ENCODE measurements at places on chromosomes 5 and 9.

- DNase-seq = no peak
These were observed 59.2 kb downstream of the SMC5 start for GRCh38 chr9:70318002-70318401.

GRCh38 chr9:132670457-132671391 lies at the start of gene GTF3C4:
GTF3C4 (plus strand) TSS chr9:132670464; CDS start chr9:132670599, 135 bp downstream.
- DNase-seq = peak; percentile 10

DNA sequence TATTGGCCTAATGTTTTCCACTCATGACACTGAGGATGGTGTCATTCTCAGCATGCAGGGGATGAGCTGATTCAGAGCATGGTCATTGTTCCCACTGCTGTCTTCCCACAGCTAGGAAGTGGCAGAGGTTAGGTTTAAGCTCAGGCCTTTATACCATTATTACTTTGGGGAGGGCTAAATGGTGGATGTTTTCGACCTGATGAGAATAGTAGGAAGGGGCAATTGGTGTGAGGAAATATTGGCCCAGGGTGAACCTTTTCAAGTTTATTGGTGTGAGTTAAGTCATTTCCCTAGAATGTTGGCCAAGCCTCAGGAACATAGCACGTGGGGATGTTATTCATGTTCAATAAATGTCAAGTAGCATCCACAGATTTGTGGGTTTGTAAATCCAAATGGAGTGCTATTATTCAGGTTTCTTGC lies 59.6 kb downstream of the ARHGAP26 start:
- no peak for DNase-seq

DNA sequence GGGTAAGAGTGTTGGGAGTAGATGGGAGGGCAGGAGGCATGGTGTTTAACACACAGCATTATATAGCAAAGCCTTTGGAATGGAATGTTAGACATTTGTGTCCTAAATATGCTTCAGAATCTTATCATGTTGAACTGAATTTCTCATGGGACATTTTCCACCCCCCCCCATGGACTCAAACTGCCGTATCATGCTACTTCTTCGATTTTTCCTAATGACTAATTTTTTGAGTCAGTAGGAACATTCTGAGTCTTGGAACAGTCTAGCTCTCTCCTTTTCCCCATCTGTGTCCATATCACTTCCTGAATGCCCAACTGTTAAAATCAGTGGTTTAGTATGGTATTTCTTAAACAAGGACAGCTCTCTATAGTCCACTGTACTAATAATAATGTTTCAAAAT lies 380.6 kb downstream of the TLE4 start:
- DNase-seq = no peak

GRCh38 chr5:62814991-62815390 lies 236.4 kb downstream of the LRRC70 start:
- no peak for DNase-seq

DNA sequence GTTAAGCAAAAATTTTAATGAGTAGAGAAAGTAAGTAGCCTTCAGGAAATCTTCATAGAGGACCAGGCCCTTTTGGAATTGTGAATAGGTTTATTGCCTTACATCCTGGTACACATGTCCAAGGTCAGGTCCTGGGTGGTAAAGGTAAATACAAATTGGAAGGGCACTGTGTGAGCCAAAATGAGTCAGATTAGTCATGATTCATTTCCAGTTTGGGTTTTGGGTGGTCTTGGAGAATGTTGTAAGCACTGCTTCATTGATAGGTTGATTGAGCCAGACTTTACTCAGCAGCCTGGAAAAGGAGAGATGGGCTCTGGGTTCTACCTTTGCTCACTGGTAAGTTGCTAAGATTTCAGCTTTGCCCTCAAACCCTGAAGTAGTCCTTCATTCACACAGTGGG lies 82.5 kb upstream of the ZNF169 start:
- DNase-seq = no peak

DNA sequence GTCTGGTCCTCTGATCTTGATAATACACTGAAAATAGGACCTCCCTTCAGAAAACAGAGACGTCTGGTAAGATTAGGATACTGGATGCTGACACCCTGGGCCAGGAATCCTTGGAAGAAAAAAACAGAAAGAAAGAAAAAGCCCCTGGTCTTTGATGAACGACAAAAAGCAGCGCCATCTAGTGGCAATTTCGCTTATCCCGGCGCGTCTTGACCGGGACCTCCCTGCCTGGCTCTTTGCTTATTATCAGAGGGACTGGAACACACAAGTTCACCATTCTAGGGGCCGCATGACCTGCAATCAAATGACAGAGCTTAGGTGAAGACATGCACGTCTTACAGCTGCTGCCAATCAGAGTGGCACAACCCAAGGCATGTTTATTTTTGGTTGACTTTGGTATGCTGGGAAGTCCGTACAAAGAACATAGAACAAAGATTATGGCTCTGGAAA lies 114.9 kb upstream of the NFIB start:
- peak; percentile 69 for DNase-seq

DNA sequence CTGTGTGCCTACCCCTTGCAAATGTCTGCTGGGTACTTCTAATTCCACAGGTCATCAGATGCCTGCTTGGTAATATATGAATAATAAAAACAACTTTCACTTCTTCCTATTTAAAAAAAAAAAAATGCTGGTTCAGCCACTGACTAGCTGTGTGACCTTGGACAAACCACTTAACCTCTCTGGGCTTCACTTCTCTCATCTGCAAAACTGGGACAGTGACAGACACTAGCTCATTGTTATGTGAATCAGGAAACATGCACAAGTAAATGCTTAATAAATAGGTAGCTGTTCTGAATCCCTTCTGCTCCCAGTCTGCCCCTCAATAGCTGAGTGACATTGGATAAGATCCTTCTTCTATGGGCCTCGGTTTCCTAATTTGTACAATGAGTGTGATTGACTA lies 62.6 kb upstream of the HAND1 start:
- no peak for DNase-seq

- DNase-seq = no peak
These were observed 264.7 kb upstream of the CCNG1 start for GRCh38 chr5:163172540-163173338.

DNA sequence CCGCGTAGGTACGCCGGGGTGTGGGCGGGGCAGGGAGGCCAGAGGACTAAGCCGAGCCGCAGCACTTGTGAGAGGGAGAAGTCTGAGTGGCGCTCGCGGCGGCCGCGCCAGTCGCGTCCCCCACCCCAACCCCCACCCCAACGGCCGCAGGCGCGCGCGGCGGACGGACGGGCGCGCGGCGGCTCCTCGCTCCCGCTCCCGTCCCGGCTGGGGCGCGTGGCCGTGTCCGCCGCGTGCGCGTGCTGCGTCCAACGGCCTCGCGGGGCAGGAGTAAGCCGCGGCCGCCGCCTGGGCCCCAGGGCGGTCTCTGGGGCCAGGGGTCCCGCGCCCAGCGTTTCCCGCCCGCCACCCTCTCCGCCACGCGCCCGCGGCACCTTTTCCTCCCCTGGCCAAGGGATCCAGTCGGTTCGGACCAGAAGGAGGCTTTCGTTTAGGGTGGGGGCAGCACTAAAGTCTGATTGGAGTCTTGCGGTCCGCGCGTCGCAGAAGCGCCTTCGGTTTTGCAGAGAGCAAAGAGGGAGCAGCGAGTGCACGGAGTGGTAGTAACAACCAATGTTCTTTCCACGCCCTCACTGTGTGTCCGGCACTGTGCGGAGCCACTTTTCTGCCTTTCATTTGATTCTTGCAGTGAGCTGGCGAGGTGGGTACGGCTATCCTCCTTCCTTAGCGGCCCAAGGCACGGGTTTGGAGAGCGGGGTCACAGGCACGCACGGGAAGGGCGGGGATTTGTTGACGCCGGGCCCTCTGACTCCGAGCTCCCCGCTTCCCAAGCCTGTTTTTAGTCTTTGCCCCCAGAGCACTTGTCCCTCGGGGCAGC lies 483 bp downstream of the G3BP1 start:
- DNase-seq = peak; percentile 44

DNA sequence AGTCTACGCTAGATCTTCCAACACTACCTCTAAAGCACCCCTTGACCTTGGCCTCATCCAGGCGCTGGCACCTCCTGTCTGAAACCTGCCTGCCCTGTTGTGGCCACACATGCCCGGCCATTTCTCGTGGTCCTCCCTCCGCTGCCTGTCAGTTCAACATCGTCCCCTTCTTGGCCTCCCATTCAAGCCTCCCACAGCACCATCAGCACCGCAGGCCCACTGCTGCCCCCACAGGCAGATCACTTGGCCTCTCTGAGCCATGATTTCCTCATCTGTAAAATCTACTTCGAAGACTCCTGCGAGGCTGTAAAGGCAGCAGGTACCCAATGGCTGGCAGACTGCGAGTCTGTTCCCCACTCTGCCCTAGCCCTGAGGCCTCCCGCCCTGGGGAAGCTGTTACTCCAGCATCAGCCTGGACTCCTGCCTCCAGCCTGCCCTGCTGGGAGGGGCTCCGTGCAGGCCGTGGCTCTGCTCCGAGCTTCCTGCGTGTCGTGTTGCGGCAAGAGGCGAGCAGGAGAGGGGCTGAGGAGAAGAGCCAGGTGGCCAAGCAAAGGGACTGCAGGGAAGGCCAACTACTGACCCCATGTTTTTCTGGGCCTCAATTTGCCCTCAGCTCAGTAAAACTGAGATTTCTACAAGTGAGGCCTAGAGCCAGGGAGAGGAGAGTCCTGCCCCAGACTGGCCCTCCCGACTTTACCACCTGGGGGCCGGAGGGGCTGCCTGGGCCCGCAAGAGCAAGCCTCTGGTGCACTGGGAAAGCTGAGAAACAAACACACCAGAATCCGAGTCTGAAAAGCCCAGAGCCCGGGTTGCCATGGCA lies 70.5 kb upstream of the LRRTM2 start:
- no peak for DNase-seq

- DNase-seq = no peak
These were observed 199.3 kb downstream of the DMRTA1 start for GRCh38 chr9:22645893-22646292.

- DNase-seq = no peak
These were observed 938.1 kb downstream of the EFNA5 start for GRCh38 chr5:106732624-106733023.

DNA sequence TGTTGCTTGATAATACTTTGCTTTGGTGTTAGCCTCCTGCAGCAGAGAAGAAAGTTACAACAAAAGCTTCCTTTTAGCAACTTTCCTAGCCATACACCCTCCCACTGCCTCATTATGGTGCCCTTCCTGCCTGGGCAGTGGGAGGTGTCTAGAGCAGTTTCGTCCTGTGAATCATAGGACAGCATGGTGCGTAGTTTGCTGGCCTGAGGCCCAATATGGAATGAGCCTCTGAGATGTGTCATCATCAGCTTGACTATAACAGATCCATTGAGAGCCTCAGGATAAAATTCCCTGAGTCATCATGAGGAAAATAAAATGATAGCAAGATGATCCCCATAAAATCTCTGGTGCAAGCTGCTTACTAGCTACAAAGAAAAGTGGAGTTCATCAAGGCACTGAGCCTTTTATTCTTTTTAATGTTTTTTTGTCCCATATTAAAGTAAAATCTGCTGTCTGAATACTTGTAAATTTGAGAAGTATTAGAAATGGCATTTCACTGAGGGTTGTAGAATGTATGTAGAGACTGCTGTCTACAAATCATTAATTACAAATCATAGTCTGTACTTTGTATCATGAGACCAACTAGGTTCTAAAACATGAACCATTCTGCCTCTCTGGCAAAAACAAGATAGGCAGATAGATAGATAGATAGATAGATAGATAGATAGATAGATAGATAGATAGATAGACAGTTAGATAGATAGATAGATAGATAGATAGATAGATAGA lies 303.0 kb upstream of the PDE4D start:
- no peak for DNase-seq

- DNase-seq = peak; percentile 75
These were observed 52.5 kb downstream of the JADE2 start for GRCh38 chr5:134577796-134578577.

DNA sequence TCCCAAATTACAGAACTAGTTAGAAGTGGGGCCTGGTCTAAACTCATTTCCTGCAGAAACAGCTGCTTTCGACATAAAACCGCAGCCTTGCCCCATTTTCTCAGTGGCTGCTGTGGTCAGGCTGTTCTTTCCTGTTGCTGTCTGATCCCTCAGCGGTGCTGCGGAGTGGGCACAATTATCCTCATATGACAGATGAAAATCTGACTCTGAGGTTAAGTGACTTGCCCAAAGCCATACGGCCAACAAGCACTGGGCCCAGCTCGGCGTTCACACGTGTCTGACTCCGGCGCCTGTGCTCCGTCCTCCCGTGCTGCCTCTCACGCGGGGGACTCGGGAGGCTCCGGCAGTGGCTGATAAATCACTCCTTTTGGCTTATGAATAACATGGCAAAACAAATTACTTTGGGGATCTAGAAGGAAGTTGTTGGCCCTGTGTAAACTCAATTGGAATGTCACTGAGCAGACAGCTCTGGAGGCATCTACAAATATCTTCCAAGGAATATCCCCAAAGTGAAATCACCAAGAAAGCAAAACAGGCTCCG lies 142.6 kb upstream of the LMX1B start:
- DNase-seq = no peak

DNA sequence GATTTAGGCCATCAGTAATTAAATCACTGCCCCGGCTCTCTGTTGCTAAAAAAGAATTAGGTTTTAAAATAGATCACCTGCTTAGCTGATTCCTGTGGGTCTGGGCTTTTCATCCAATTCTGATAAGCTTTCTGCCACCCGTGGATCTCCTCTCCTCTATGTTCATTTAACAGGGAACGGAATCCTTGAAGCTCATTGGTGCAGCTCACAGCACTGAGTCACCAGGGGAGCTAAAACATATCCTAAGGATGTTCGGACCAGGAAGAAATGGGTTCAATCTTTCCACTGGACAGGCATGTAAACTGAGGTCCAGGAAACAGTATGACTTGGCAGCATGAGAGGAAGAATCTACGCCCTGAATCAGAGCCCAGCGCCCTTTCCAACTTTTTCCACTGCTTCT lies 267.1 kb upstream of the GRIA1 start:
- DNase-seq = no peak

- DNase-seq = no peak
These were observed 120.9 kb upstream of the C6 start for GRCh38 chr5:41334221-41334620.

DNA sequence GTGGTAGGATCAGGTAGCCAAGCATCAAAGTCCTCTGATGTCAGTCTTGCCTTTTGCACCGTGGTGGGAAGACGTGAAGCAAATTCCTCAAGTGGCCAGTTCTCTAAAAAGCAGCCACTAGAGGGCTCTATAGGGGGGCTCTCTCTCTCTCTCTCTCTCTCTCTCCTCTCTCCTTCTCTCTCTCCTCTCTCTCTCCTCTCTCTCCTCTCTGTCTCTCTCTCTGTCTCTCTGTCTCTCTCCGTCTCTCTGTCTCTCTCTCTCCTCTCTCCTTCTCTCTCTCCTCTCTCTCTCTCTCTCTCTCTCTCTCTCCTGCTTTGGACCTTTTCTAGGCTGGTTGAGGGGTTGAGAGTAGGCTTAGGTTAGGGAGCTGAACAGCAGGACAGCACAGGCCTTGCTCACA lies 13.9 kb upstream of the OSMR start:
- no peak for DNase-seq

- peak; percentile 49 for DNase-seq
These were observed 68.7 kb downstream of the MARCHF3 start for GRCh38 chr5:126961702-126962101.

Data from hematopoietic multipotent progenitor cell treated with erythropoietin and hydrocortisone succinate and interleukin-3 and kit ligand, for 15 days (in vitro differentiated cells).